ENCODE measurements at places on chromosomes 12 and 14. TPM values are rescaled to one million over a fixed set of nuclear protein-coding genes. Genes with fewer than 3 reads are reported as not detected.

PRORP gene
- 23.6 TPM for total RNA-seq

TTC7B gene
- 55.5 TPM for total RNA-seq

CIDEB gene
- 3.1 TPM for total RNA-seq

DNA sequence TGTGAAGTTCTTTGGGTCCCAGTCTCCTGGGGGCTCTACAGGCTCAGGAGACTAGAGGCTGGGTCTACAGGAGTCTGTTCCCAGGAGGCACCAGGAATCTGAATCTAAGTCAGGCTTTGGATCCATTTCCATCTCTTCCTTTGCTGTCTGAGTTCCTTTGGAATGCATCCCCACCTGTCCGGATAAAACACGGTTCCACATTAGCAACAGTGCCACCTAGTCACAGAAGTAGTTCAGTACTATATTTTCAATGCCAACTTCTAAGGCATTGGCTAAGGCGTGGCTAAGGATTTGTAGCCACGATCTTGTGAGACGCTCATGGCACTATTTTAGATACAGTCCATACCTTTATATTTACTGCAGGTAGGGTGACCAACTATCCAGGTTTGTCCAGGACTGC, 15.1 kb downstream of the ZC2HC1C start:
- DNase-seq: no peak

DNA sequence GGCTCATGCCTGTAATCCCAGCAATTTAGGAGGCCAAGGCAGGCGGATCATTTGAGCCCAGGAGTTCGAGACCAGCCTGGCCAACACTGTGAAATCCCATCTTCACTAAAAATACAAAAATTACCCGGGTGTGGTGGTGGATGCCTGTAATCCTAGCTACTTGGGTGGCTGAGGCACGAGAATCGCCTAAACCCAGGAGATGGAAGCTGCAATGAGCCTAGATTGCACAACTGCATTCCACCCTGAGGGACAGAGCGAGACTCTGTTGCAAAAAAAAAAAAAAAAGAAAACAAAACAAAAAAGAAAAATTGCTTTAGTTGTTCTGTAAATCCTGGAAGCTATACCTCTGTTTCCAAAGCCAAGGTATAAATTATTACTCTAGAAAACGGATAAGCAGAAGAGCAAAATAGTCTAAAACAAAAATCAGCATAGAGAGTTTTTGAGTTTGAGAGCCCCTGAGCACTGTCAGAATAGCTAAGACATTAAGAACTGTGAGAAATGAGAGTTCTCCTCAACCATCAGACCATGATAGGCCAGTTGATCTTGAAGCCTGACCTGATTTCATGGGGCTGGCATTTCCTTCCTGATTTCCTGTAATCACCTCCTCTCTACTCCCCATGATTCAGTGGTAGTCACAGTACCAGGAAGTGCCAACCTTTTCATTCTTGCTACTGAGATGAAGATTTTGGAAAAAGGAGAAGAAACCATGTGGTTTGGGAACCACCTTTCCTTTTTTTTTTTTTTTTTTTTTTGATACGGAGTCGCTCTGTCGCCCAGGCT, 31.7 kb downstream of the ATP2A2 start:
- no peak for DNase-seq

DNA sequence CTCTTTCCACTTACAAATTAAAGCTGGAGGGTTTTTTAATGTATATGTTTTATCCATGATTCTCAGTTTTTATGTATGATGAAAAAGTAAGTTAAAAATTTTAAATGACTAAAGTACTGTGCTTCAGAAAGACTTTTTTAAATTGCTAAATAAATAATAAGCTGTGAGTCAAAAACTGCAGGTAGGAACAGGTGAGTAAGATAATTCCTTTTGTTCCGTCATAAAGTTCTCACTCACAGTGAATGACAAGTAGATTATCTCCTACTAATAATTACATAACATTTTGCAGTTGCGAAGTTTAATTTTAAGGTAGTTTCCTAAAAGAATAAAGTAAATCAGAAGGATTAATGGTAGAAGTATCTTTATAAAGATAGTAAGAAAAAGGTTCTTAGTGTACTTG, 78.0 kb downstream of the PRKCH start:
- no peak for DNase-seq

Data from left ventricle myocardium inferior (tissue), 1 donor.